ENCODE measurements at places on chromosomes 13 and 19.
A peak's percentile ranks its signal among the peaks of the same experiment; 100 is the strongest.

GRCh38 chr13:39773833-39774232, 118.4 kb downstream of the COG6 start:
- DNase-seq, result peak; percentile 76

DNA sequence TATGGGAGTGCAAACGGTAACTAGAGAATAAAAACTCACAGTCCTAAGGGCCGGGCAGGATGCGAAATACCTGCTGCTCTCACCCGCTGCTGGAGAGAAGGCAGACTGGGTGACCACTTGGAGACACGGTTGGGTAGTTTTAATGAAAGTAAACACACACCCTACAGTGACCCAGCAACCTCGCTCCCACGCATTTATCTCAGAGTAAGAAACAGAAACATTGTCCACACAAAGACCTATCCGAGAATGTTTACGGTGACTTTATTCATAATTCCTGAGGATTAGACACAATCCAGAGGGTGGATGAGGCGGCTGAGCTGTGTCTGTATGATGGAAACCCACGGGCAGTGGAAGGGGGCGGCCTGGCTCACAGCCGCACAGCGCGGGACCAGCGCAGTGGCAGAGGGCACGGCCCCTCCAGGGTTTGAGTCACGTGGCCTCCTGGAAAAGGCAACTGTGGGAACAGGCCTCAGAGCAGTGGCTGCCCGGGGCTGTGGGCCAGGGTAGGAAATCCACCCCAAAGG, 73.5 kb upstream of the C13orf46 start:
- DNase-seq, result no peak

DNA sequence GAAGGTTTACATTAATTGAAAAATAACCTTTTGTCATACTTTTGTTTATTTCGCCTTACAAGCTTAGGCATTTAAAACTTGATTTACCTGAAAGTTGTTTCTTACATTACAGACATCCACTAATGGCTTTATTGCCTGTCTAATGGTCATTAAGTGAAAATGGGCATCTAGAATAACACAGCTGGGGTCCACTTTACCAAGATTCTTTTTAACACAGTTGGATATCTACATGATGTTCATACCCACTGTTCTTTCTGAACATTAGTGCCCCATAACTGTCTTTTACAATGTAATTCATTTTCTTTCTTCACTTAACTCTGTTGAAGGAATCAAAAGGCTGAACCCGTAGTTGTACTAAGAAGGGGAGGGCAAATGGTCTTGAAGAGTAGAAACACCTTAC, 19.8 kb upstream of the KLHL1 start:
- no peak for DNase-seq

- no peak for DNase-seq
Observed at GRCh38 chr13:36431204-36432105, 840 bp upstream of the CCNA1 start.

DNA sequence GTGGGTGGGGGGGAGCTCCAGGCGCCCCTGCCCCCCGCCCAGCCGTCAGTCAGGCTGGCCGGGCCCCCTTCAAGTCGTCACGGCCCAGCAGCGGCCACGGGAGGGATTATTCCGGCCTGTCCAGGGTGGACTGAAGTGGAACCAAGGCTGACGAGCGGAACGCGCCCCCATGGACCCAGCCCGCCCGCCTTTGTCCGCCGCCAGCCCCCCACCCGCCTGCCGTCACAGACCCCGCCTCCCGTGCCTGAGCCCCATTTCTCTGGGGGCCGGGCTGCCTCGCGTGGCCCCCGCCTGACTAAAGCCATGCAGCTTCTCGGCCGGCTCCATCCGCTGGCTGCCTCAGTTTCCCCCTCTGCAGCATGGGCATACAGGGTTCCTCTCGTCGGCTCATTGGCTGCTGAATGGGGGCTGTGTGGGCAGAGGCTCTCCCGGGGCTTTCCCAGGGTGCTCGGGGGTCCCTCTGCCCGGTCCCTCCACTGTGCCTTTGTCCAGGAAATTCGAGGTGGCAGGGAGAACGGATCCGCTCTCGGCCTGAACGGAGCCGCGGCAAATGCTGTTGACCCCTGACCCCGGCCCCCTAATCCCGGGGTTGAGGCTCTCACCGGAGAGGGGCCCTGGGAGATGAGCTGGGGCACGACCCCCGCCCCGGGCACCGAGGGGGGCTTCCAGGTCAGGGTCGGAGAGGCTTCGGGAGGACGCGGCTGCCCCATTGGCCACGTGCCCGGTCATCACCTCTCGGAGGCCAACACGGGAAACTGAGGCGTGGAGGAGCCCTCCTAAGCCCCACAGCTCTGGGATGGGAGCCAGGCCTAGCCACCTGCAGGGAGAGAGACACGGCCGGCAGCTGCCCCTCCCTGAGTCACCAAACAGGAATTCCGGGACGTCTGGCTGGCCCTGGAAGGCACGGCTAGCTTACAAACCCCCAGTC, 27.4 kb downstream of the EFNA2 start:
- no peak for DNase-seq

GRCh38 chr19:48110350-48110966, at the start of gene PLA2G4C:
TSS of gene PLA2G4C (minus strand) at chr19:48110817. CDS start at chr19:48106529, 4,288 bp downstream.
- DNase-seq, result peak; percentile 81

DNA sequence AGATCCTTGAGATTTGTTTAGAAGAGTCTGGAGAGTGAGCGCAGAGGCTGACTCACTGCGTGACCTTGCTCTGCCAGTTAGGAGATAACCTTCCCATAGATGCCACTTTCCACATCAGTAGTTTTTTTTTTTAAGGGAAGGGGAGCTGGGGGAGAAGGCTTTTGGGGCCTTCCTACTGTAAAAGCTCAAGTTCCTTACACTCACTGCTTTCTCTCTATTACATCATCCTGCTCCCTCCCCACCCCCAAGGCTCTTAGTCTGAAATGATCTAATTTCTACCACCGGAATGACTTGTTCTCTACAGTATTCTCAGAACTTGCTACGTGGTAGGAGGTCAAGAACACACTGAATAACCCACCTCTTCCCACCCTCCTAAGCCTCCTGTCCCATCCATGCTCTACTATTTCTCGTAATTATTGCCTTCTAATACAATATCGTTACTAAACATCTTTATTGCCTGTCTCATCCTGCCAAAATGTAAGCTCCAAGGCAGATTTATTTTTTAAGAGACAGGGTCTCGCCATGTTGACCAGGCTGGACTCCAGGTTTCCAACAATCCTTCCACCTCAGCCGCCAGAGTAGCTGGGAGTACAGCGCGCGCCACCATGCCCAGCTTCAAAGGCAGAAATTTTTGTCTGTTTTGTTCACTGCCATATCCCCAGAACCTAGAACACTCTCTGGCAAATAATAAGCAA, 1.2 kb downstream of the LONP1 start:
- DNase-seq, result peak; percentile 68

- no peak for DNase-seq
Observed at GRCh38 chr13:66634384-66634783, 595.8 kb downstream of the PCDH9 start.

DNA sequence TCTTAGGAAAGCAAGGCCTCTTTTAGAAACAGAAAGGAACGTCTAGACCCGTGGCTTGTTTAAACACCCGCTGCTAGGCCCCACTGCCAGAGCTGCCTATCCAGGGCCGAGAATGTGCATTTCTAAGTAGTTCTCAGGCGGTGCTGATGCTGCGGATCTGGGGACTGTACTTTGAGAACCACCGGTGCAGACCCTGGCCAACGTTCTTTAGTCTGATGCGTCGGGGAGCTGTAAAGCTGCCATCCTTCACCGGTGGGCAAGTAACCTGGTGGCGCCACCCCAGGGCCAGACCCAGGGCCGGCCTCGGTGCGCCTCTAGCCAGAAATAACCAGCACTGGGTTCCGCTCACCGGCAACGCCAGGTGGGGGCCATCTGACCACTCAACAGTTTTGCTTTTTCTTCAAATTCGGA, 47.1 kb downstream of the TGDS start:
- peak; percentile 30 for DNase-seq

- peak; percentile 19 for DNase-seq
Observed at GRCh38 chr13:111474136-111475002, 153.9 kb downstream of the TEX29 start.

GRCh38 chr13:23848646-23849141, 40.5 kb downstream of the MIPEP start:
- no peak for DNase-seq

GRCh38 chr13:27595055-27595811, 25.1 kb downstream of the LNX2 start:
- no peak for DNase-seq

GRCh38 chr19:13689085-13689484, 75.2 kb upstream of the MRI1 start:
- DNase-seq, result no peak

DNA sequence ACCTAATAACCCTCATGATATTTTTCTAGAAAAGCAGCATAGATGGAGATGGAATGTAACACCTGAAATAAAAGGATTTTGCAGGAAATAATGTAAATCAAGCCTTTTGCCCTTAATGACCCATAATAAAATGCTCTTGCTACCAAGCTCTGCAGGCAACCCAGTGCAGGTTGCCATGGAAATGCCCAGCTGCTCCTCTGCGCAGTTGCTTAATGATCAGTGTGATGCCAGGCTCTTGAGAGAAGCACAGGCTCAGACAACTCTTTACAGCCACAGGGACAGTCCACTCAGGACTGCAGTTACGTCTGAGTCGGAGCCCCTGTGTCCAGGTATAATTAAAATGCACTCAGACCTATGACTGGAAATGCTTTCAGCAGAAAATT, 165.5 kb downstream of the LACC1 start:
- DNase-seq, result no peak

DNA sequence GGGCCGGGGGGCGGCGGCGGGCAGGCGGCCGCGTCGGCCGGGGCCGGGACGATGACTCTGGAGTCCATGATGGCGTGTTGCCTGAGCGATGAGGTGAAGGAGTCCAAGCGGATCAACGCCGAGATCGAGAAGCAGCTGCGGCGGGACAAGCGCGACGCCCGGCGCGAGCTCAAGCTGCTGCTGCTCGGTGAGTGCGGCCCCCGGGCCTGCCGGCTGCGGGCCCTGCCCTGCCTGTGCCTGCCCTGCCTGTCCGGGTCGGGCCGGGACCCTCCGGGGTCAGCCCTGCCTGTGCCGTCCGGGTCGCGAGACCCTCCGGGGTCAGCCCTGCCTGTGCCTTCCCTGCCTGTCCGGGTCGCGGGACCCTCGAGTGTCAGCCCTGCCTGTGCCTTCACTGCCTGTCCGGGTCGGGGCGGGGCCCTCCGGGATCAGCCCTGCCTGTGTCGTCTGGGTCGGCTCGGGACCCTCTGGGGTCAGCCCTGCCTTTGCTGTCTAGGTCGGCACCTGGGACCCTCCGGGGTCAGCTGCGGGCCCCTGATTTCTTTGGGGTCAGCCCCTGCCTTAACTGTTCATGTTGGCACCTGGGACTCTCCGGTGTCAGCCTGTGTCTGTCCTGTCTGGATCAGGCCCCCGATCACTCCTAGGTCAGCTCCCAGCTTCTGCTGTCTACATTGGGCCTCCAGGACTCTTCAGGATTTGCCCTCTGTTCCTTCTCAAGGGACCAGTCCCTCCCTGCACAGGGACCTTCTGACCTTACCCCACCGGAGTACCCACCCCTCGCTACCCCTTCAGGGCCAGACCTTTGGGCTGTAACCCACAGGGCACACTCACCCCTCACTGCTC, 659 bp downstream of the GNA11 start:
- no peak for DNase-seq

GRCh38 chr13:67806796-67807195, 576.7 kb upstream of the PCDH9 start:
- DNase-seq, result no peak
